ENCODE measurements at places on chromosomes 5 and 9.

DNA sequence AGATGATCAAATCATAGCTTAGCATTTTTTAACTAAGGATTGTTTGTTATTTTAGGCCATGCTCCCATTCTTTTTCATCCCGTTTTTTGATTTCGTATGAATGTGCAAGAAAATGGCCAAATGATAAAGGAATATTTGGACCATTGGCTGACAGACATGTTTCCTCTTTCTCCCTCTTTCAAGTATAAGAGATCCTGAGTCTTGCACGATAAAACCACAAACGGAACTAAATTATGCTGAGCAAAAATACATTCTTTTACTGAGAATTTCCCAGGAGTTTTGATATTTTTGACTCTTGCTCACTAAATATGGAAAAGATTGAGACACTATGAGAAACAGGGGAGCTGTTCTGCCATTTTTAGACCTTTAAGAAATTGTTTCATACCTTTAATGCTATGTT, 90.4 kb upstream of the KLF9 start:
- DNase-seq, result no peak

DNA sequence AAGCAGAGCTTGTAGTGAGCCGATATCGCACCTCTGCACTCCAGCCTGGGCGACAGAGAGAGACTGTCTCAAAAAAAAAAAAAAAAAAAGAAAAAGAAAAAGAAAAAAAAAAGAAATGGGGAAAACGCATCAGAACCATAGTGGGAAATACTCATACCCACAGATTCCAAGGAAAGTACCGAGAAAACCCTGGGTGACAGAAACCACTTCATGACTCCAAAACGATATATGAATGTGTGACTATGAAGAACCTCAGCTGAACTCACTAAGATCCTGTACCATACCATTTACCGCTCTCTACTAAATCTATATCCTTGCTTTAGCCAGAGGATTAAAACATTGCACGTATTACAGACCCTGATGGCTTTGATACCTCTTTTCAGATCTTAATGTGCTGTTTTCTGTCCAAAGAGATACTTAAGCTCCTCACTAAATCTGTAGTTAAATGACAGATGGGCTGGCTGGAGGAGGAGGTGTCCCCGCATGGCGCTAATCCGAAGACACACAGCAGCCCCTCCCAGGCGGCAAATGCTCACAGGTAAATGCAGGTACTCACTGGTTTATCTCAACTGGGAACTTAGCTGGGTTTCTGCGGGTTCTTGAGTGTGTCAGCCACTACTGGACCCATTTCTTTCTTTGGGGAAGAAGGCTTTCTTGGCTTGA, 2.8 kb downstream of the LPCAT1 start:
- peak; percentile 48 for DNase-seq

DNA sequence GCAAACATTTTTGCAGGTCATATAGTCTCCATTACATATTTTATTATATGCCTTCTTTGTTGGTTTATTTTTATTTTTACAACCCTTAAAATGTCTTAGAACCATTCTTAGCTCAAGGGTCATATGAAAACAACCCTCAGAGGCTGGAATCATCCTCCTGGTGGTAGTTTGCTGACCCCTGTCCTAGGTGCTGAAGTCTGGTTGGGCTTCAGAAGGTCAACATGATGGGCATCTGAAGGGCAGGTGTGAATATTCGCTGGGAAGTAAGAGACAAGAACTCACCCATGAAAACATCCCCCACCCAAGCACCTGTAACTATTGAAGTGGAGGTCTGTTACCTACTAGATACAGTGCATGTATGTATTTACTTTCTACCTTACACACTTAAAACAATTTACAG, 75.4 kb downstream of the OSMR start:
- no peak for DNase-seq

DNA sequence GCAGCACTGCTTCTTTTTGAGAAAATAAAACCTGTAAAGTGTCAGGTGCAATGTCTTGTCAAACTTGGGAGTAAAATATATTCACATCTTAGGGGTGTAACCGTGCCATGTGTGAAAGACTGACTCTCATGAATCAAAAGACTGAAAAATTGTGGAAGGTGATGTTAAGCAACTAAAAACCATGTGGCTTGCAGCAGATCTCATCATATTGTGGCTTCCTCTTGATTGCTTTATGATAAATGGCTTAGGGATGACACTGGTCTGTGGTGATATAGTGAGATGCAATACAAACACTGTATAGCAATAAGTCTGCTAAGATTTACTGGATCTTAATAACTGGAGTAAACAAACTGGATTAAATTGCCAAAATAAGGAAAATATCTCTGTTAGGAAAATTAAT, 321.6 kb downstream of the EDIL3 start:
- no peak for DNase-seq

GRCh38 chr9:81028504-81028903, 660.8 kb downstream of the TLE1 start:
- no peak for DNase-seq

DNA sequence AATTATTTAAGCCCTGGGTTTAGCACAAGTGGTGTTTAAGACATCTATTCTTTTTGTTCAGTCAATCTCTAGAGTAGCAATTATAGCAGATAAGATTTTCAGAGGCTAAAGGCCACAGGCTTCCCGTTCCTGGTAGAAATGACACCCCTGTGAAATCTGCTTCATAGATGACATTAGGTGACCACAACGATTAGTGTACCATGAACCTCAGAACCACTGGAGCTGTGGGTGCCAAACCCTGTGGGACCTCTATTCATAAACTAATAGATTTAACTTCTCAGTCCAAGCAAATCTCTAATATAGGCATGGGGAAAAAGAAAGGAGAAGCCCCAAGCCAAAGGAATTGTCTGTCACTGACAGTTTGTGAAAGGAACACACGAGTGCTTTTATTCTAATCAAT, 207.4 kb downstream of the ARRDC3 start:
- no peak for DNase-seq

GRCh38 chr9:16139774-16140173, 586.9 kb downstream of the CCDC171 start:
- DNase-seq, result no peak

GRCh38 chr5:2710910-2711309, 40.6 kb downstream of the IRX2 start:
- DNase-seq, result peak; percentile 32

DNA sequence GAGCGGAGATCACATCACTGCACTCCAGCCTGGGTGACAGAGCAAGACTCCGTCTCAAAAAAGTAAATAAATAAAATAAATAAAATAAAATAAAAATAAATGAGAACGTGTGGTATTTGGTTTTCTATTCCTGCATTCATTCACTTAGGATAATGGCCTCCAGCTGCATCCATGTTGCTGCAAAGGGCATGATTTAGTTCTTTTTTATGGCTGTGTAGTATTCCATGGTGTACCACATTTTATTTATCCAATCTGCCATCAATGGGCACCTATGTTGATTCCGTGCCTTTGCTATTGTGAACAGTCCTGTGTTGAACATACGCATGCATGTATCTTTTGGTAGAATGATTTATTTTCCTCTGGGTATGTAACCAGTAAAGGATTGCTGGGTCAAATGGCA, 8.8 kb upstream of the RASGEF1C start:
- DNase-seq, result no peak

- DNase-seq, result no peak
Measured at GRCh38 chr5:160621526-160621925, 199.9 kb downstream of the PTTG1 start.

- DNase-seq, result no peak
Measured at GRCh38 chr5:138366632-138367382, 14.3 kb downstream of the KDM3B start.

GRCh38 chr9:131149688-131150053, 24.3 kb downstream of the NUP214 start:
- no peak for DNase-seq

GRCh38 chr9:8750639-8751051, 951.1 kb upstream of the DMAC1 start:
- DNase-seq, result no peak
